ENCODE measurements at places on chromosomes 5 and 9.

GRCh38 chr5:129745997-129746396, 1.9 kb upstream of the MINAR2 start:
- DNase-seq = no peak

GRCh38 chr9:131776473-131776872, 36.6 kb upstream of the RAPGEF1 start:
- no peak for DNase-seq

- DNase-seq = peak; percentile 65
These were observed 32.9 kb upstream of the DTWD2 start for GRCh38 chr5:119021149-119021732.

GRCh38 chr5:140565780-140566095, 1.1 kb downstream of the SLC35A4 start:
- no peak for DNase-seq

GRCh38 chr9:110541950-110542349, 37.6 kb downstream of the SVEP1 start:
- no peak for DNase-seq

DNA sequence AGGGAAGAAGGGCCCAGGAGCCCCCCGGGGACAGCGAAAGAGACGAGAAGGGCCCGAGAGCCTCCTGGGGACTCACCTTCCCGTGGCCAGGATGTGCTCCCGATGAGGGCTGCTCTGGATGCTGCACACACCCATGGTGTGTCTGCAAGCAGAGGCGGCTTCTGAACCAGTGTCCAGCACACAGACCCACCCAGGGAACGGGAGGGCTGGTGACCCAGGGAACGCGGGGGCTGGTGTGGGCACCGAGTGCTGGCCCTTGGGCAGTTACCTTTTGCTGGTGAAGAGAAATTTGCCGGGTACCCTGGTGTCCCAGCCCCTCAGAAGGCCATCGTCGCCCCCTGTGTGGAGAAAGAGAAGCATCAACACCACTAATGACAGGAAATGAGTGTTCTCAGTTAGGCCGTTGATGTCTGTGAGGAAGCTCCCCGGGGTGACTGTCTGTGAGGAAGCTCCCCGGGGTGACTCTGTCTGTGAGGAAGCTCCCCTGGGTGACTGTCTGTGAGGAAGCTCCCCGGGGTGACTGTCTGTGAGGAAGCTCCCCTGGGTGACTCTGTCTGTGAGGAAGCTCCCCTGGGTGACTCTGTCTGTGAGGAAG, 13.2 kb downstream of the MRPL41 start:
- DNase-seq = no peak

Data from NCI-H69 (cell line).